ENCODE measurements at places on chromosomes 16 and 17.

DNA sequence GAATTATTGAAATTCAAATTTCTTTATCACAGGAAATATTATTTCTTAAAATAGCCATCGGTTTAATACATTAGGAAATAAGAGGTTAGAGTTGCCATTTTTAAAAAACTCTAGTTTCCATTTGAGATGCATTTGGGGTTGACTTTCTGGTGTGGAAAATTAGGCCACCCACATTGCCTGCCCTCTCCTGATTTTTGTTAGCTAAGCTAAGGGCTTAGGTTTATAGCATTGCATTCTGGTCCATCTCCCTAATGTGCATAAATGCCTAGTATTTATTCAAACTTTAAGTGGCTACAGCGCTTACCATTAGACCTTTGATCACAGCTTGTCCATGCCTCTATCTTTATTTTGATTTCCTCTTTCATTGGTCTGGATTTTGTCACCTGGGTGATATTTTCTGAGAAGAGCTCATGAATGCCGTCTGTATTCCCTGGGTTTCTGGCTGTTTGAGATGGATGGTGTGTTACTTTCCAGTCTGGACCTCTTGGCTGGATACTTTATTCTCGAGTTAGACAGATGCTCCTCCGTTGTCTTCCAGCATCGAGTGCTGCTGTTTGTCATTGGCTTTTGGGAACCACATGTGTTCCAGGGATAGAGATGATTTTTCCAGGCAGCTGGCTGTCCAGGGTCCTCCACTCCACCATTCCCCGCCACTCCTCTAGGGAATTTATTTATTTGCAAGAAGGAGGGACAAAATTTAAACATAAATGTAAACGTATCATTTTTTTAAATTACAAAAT lies 120.3 kb downstream of the KATNIP start:
- no peak for DNase-seq

- DNase-seq: no peak
Observed at GRCh38 chr16:87791295-87792204, 25.8 kb upstream of the KLHDC4 start.

GRCh38 chr17:32658470-32659418 lies 172.0 kb downstream of the CDK5R1 start:
- DNase-seq: no peak

DNA sequence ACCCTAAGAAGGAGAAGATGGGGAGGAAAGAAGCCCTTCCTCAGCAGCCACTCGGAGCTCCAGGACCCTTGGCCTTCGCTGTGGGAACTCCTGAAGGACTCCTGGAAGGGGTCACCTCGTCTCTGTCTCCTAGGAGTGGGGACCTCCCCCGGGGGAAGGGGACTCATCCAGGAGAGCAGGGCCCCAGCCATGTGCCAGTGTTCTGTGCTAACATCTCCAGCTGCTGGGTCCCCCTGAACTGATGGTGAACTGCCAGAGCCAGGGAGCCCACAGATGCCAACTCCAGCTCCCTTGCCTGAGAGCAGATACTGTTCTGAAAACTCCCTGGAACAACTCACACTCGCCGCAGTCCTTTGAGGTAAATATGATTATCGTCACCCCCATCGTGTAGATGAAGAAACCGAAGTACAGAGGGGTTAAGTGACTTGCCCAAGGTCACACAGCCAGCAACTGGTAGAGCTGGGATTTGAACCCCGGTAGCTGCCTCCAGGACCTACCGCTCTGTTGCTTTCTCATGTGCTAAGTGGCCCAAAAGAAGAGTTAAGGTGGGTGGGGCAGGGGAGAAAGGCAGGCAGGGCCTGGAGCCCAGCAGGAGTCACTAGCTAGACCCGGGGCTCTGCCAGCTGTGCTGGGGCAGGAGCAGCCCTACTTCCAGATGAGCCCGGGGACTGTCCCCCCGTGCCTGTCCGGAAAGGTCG lies 10.5 kb downstream of the TIMM22 start:
- no peak for DNase-seq

- no peak for DNase-seq
Observed at GRCh38 chr17:71699907-71700306, 420.9 kb upstream of the SOX9 start.

DNA sequence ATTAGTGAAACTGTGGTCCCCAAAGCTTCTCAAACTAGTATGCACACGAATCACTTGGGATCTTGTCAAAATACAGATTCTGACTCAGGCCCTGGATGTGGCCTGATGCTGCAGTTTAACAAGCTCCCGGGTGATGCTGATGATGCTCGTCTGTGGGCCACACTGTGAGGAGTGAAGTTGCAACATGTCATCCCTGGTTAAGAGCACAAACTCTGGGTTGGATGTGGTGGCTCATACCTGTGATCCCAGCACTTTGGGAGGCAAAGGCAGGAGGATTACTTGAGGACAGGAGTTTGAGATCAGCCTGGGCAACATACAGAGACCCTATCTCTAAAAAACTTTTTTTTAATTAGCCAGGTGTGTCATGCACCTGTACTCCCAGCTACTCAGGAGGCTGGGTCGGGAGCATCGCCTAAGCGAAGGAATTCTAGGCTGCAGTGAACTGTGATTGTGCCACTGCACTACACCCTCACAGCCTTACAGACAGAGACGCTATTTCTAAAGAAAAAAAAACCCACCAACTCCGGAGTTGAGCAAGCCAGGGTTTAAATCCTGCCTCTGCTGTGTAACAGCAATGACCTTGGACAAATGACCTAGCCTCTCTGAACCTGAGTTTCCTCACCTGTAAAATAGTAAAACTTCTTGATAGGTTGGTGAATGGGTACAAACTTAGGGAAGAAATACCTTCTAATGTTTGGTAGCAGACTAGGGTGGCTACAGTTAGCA lies 24.4 kb upstream of the ABAT start:
- DNase-seq: no peak

GRCh38 chr17:329784-330420 lies 22.7 kb downstream of the RPH3AL start:
- no peak for DNase-seq

GRCh38 chr17:57785022-57785421 lies 39.9 kb upstream of the CCDC182 start:
- DNase-seq: no peak

GRCh38 chr17:29024316-29024952 lies 18.5 kb upstream of the PIPOX start:
- no peak for DNase-seq

GRCh38 chr17:36920032-36921005 lies 17.0 kb upstream of the LHX1 start:
- no peak for DNase-seq
